ENCODE measurements at places on chromosomes 2 and 18. TPM values are rescaled to one million over a fixed set of nuclear protein-coding genes. Genes with fewer than 3 reads are reported as not detected.

Gene AQP12B
- not detected for total RNA-seq

Gene GKN1
- not detected for total RNA-seq

Gene MYO3B
- total RNA-seq = not detected

Gene HOXD4
- 6.2 TPM for total RNA-seq

Gene AFF3
- 2.5 TPM for total RNA-seq

Gene TBR1
- total RNA-seq = not detected

Gene RAMP1
- total RNA-seq = 2.9 TPM

Gene GPAT2
- total RNA-seq = 7.0 TPM

Gene FEV
- not detected for total RNA-seq

Gene ABCG8
- total RNA-seq = not detected

Gene CD207
- total RNA-seq = not detected

Gene NLRC4
- 1.5 TPM for total RNA-seq

Gene PRR30
- total RNA-seq = not detected

Gene KATNAL2
- 8.0 TPM for total RNA-seq

Gene EGR4
- not detected for total RNA-seq

Gene MC2R
- not detected for total RNA-seq

Gene SERPINB13
- total RNA-seq = not detected

Gene SCN3A
- total RNA-seq = 0.51 TPM

Gene ARHGAP25
- total RNA-seq = 13.9 TPM

Gene SEPTIN2
- total RNA-seq = 391 TPM

Gene ORC4
- total RNA-seq = 38.6 TPM

Gene VWA3B
- not detected for total RNA-seq

Gene PCARE
- total RNA-seq = 0.66 TPM

Gene CCT4
- 127 TPM for total RNA-seq
